ENCODE measurements at places on chromosomes 6 and 20.

DNA sequence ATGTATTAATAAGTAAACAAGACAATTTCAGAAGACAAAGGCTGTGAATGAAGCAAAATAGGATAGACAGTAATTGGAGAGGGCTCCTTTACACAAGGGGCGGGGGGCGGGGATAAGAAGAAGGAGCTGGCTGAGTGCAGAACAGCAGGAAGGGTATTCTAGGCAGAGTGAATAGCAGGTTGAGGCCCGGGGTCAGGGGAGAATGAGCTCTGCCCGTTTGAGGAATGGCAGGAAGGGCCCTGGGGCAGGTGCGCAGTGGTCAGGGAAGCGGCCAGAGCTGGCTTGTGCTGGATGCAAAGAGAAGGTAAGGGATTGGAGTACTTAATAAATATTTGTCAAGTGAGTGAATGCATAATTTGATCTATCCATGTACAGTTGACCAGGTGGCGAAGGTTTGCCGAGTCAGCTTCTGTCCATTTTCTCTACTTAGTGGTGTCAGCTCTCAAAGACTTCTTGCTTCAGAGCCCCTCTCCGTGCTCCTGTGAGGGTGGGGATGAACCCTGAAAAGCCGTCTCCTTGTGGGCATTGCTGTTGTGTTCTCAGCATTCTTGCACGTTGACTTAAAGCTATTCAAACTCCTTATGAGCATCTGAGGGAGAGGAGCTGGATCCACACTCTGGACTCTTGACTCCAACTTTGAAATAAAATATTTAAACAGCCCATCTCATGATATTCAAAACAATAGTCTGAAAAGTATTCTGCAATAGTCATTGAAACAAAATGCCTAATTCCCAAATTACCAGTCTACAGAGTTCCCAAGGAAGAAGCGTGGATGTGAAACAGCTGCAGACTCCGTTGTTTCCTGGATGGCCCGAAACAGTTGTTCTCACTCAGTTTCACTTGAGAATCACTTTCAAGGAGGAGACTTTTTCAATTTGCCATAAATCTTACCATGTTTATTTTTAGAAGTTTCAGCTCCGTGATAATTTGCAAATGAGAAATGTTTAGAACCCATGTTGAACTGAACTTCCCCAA is 105.1 kb downstream of the EDN3 start:
- DNase-seq, result no peak

GRCh38 chr6:152897807-152898399 is 84.9 kb downstream of the FBXO5 start:
- DNase-seq, result peak; percentile 38

GRCh38 chr6:7878401-7878964 is 32.1 kb downstream of the TXNDC5 start:
- no peak for DNase-seq

- DNase-seq, result no peak
These were observed 52.5 kb upstream of the SPTLC3 start for GRCh38 chr20:12956303-12956702.

DNA sequence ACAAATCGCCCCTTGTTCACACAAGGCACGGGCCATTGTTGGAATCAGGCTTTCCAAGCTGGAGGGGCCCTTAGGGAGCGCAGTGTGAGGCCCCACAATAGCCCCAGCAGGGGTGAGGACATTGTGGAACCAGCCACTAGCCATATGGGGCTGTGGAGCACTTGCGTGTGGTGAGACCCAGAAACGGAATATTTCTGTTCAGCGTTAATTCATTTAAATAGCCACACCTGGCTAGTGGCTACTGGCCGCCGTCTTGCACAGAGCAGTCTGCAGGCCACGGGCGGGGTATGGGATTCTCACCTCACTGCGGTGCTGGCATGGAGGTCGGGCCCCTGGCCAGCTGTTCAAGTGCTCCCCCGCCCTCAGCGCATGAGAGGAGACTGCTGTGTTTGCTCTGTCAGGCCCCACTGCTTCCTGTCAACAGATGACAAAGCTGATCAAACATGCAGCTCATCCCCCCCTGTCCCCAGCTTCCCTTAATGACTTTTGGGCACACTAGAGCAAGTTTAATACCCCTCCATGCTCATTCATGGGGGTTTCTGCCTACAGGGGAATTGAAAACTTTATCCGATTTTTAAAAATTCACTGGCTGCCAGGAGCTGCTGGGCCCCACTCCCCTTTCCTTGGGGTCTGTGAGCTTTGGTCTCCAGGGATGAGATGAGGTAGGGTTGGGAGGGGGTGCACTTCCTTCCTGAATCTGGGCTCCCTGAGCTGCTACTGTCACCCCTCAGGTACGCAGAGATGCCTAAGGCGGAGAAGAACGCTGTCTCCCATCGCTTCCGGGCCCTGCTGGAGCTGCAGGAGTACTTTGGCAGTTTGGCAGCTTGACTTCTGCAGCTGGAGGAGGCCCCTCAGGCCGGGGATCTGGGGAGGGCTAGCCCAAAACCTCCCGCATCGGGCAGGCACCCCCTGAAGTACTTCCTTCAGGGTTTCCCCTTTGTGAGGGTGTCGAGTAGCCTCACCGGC is 13.6 kb downstream of the ITPA start:
- DNase-seq, result no peak

GRCh38 chr6:107821591-107821990 is 2.5 kb downstream of the SCML4 start:
- DNase-seq, result no peak

DNA sequence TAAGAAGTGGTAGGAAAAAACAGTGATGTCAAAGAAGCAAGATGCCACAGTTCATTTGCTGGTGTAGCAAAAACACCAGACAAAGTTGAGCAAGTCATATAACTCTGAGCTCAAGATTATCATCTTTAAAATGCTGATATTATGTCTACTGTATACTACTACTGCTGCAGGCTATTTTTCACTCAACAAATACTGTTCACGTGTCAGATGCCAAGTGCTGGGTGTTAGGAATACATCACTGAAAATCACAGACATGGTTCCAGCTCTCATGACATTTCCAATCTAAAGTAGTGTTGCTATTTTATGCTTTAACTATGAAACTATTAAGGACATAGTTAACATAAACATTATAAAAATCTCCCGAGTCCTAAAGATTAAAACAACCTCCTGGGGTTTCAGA is 163.0 kb downstream of the NKAIN2 start:
- no peak for DNase-seq

GRCh38 chr6:81204731-81205130 is 547.8 kb downstream of the TENT5A start:
- DNase-seq, result no peak

DNA sequence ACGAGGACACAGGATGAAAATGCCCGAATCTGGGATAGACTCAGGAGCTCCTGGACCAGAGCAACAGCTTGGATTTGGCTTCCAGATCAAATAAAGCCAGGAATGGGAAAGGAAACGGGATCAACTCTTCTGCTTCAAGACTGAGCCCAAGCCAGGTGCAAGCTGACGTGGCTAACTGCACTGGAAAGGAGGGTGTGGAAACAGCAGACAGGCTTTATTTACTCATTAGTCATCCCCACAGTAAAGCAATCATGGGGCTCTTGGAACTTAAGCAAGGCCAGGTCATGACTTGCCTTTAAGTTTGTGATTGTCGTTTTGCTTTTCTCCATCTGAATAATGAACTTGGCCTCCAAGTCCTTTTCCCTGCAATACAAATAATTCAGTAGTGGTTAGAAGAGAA is 45.2 kb downstream of the KIF16B start:
- DNase-seq, result no peak

- DNase-seq, result no peak
These were observed 1066.5 kb upstream of the MANEA start for GRCh38 chr6:94510877-94511276.

GRCh38 chr6:40880906-40881305 is 158.1 kb downstream of the UNC5CL start:
- DNase-seq, result no peak

DNA sequence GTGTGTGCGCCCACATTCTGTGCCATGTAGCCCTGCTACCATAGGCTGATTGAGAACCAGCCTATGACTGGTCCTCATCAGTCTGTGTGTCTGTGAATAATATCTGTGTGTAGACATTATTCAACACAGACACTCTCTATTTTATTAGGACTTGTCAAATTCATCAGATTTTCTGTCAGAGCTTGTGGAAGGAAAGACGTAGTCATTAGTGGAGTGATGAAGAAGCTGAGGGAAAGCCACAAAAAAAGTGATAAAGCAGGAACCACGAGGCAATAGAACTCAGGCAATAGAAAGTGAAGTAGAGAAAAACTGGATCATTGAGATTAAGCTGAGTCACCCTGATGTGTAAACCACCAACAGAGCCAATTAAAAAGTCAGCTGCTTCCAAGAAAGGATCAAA is 122.2 kb upstream of the MARCKS start:
- DNase-seq, result no peak

GRCh38 chr6:52482903-52483670 is 62.9 kb downstream of the EFHC1 start:
- no peak for DNase-seq

- DNase-seq, result peak; percentile 74
These were observed 78.7 kb upstream of the BTN3A2 start for GRCh38 chr6:26286168-26286877.

GRCh38 chr6:44559486-44560270 is 172.2 kb downstream of the CDC5L start:
- no peak for DNase-seq

DNA sequence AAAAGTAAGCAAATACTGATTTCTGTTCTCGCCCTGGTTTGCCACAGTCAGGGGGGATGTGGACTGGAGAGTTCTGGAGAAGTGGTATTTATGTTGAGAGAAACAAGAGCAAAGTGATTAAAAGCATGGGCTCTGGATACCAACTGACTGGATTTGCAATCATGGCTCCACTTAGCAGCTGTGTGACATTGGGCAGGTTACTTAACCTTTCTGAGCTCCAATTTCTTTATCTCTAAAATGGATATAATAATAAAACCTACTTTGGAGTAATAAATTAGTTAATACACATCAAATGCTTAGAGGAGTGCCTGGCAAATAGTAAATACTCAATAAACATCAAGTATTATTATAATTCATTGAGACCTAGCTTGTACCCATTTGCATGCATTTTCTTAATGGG is 111.7 kb downstream of the CLIC5 start:
- DNase-seq, result no peak

GRCh38 chr6:111774346-111774703 is 98.9 kb downstream of the FYN start:
- DNase-seq, result no peak

- DNase-seq, result no peak
These were observed 159.8 kb downstream of the NRN1 start for GRCh38 chr6:5846889-5847288.

- DNase-seq, result no peak
These were observed 141.6 kb upstream of the DTNBP1 start for GRCh38 chr6:15804164-15805154.

DNA sequence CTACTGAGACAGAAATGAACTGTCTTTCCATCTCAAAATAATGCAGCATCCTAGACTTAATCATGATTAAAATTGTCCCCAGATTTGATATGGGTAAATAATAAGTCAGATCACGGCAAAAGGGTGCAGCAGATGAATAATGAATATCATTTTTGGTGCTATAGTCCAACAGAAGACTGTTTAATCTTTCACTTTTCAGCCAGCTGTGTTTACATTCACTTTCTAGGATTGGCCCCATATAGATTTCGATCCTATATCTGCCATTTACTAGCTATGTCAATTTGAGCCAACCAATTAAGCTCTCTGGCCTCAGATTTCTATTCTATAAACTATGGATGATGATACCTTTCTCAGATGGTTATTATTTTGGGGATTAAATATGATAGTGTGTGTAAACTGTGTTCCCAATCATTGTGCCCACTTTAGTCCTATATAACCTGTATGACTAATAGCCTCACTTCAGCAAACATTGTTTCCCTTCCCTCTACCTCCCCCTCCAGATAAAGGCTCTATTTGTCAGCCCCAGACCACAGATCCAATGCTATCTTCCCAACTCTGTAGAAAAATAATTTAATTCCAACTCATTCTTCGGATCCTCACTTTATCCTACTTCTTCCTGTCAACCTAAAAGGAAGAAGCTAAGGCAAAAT is 53.6 kb upstream of the NT5E start:
- no peak for DNase-seq

GRCh38 chr6:28525496-28526039 is at the start of gene GPX5:
TSS of gene GPX5 (plus strand) at chr6:28525881. CDS start at chr6:28526014, 133 bp downstream.
- no peak for DNase-seq

- DNase-seq, result no peak
These were observed 148.3 kb downstream of the RFX6 start for GRCh38 chr6:117025310-117025709.

GRCh38 chr6:139510040-139510790 is 135.8 kb upstream of the CITED2 start:
- DNase-seq, result no peak

- DNase-seq, result no peak
These were observed 36.5 kb downstream of the PPP1R16B start for GRCh38 chr20:38842026-38842425.

DNA sequence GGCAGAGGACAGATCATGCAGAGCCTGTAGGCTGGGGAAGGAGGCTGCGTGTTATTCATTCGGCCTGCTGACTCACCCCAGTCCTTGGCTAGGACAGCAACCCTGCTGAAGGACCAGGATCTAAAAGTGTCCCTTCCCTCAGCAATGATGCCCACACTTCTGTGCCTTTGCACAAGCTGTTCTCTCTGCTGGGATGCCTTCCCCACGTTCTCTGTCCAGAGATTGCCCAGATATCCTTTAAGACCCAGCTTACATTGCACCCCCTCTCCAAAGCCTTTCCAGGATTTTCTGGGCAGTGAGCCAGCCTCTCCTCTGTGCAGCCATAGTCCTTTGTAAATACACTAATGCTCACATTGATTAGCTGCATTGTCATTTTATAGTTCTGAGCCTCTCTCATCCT is 99.3 kb upstream of the CHD6 start:
- no peak for DNase-seq

DNA sequence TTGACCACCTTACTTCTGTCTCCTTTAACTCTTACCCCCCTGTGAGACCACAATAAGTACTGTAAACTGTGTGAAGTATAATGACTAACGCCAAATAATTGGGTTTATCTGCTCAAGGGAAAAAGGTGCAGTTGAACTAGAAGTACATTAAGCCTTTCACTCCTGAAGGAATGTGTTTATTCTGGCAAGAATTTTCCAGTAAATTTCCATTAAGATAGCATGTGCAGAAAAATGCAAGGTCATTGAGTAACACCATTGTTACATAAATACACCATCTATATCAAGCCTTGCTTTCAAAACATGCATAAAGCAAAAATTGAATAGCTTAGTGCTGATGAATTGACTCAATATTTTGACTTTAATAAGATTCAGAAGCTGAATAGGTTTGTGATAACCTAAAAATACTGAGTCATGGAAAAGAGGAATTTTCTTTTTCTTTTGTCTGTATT is 65.4 kb downstream of the ARHGAP18 start:
- DNase-seq, result no peak

GRCh38 chr6:24899997-24900325 is 35.8 kb downstream of the RIPOR2 start:
- DNase-seq, result no peak

- DNase-seq, result no peak
These were observed 497.5 kb upstream of the CITED2 start for GRCh38 chr6:139871803-139872510.

- DNase-seq, result peak; percentile 92
These were observed at the start of gene IFNGR1 for GRCh38 chr6:137218917-137219663. TSS of gene IFNGR1 (minus strand) at chr6:137219385. CDS start at chr6:137219327, 58 bp downstream.

All from effector memory CD4-positive, alpha-beta T cell (primary cell).